Activated T-cell treated with anti-CD3 and anti-CD28 coated beads, Interleukin-2, amount 50 U/mL, for 24 hours (primary cell): ENCODE measurements at places on chromosomes 1 and 21.
A peak's percentile ranks its signal among the peaks of the same experiment; 100 is the strongest.

GRCh38 chr1:219163401-219163954 is 10.2 kb upstream of the LYPLAL1 start:
- H3K4me1 ChIP-seq = no peaks in the 10 kb centered on the region
- no peak for DNase-seq
- H3K27me3 ChIP-seq = peaks cover 22% of the 10 kb centered on the region
- H3K36me3 ChIP-seq = no peaks in the 10 kb centered on the region
- H3K27ac ChIP-seq = no peak overlapping the region

DNA sequence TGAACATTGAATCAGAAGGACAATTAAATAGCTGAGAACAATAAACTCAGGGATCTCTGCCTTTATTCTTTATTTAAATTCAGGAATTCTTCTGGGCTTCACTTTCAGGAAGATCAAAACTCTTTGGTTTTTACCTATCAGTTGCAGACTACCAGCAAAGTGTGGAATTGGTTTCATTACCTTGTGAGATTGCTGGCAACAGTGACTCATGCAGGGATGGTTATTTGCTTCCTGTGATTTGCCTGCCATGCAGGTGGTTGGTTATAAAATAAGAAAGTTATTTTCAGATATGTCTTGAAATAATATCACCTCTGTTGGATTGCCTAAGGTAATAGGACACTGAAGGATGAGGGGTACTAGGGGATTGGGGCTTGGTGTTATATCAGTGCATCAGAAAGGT is 204.6 kb downstream of the PTBP2 start:
- no peaks in the 10 kb centered on the region for H3K36me3 ChIP-seq
- H3K27me3 ChIP-seq = no peaks in the 10 kb centered on the region
- H3K4me1 ChIP-seq = no peaks in the 10 kb centered on the region
- H3K4me3 ChIP-seq = no peak overlapping the region

DNA sequence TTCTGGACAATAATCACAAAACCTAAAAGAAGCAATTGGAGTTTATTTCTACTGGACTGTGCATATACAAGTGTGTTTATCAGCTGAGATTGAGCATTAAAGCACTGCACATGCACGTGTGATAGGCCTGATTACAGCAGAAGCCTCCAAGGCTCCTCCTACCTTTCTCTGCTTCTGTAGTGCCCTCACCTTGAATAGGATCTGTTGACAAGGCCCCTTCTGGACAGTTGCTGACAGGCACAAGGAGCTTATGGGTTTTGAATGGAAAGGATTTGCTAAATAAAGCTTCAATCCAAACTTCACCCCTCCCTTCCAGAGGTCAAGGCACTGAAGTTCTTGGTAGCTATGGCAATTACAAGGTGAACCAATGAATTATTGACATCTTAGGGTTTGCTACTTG is 7.9 kb upstream of the SGIP1 start:
- H3K4me1 ChIP-seq = no peaks in the 10 kb centered on the region
- no peaks in the 10 kb centered on the region for H3K36me3 ChIP-seq
- DNase-seq = no peak
- H3K27me3 ChIP-seq = peaks cover 12% of the 10 kb centered on the region
- no peak overlapping the region for H3K4me3 ChIP-seq

GRCh38 chr1:29124366-29125236 is 898 bp upstream of the TMEM200B start:
- H3K4me1 ChIP-seq = peaks cover 10% of the 10 kb centered on the region
- H3K36me3 ChIP-seq = peaks cover 5% of the 10 kb centered on the region
- H3K4me3 ChIP-seq = peak overlapping the region; percentile 76
- DNase-seq = peak; percentile 81
- peaks cover 23% of the 10 kb centered on the region for H3K27me3 ChIP-seq

GRCh38 chr1:111476761-111477309 is 3.1 kb downstream of the C1orf162 start:
- H3K27ac ChIP-seq = peak overlapping the region; percentile 86
- H3K4me3 ChIP-seq = peak overlapping the region; percentile 79
- no peak for DNase-seq
- peaks cover 20% of the 10 kb centered on the region for H3K36me3 ChIP-seq
- peaks cover 64% of the 10 kb centered on the region for H3K4me1 ChIP-seq

- no peak overlapping the region for H3K27ac ChIP-seq
- peaks cover 42% of the 10 kb centered on the region for H3K36me3 ChIP-seq
- no peaks in the 10 kb centered on the region for H3K27me3 ChIP-seq
Observed at GRCh38 chr1:74714429-74715235, 18.2 kb downstream of the CRYZ start.

DNA sequence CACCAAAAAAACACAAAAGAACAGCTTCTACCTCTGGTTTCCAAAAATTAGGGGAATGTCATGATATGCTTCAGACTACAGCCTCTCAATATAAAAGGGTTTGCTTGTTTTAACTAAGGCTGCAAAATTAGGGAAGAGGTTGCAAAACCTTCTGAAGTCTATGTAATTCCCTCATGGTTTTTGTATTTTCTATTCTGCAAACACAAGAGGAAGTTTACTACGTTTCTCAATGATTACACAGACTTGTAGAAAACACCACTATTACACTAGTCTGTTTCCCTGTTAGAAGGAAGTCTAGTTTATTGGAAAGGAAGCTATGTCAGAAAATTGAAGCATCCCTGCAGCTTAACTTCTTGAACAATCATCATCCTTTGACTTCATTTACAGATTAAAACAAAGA is 229.7 kb upstream of the FMN2 start:
- no peaks in the 10 kb centered on the region for H3K27me3 ChIP-seq
- no peak overlapping the region for H3K27ac ChIP-seq
- H3K4me3 ChIP-seq = no peak overlapping the region

- peaks cover 8% of the 10 kb centered on the region for H3K27me3 ChIP-seq
- no peak overlapping the region for H3K27ac ChIP-seq
- H3K4me3 ChIP-seq = no peak overlapping the region
- peak; percentile 7 for DNase-seq
- H3K36me3 ChIP-seq = no peaks in the 10 kb centered on the region
- peaks cover 12% of the 10 kb centered on the region for H3K4me1 ChIP-seq
Observed at GRCh38 chr1:43276673-43277072, 6.9 kb downstream of the TMEM125 start.

- H3K27ac ChIP-seq = no peak overlapping the region
- no peaks in the 10 kb centered on the region for H3K4me1 ChIP-seq
- H3K4me3 ChIP-seq = no peak overlapping the region
- no peaks in the 10 kb centered on the region for H3K36me3 ChIP-seq
Observed at GRCh38 chr21:41246808-41247207, 69.8 kb upstream of the FAM3B start.

DNA sequence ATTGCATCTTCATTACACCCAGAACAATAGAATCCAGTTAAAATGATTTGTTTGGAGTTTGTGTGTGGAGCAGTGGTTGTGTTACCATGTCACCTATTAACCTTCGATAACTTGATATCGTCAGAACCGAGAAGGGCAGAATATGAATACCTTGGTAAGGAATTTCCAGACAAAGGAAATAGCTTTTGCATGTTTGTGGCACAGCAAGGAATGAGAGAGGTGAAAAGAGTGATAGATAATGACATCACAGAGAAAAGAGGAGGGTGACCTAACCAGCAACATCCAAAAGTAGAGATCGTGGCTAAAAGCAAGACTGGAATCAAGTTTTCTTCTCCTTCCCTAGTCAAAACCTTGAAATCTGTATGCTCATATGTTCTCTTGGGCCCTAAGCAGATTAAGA is 244.6 kb upstream of the NEGR1 start:
- no peak overlapping the region for H3K27ac ChIP-seq
- no peak overlapping the region for H3K4me3 ChIP-seq
- no peak for DNase-seq
